SJCRH30 (cell line): ENCODE measurements at places on chromosomes 12 and 14. TPM values are rescaled to one million over a fixed set of nuclear protein-coding genes. Genes with fewer than 3 reads are reported as not detected.

KRT5 gene
- not detected in 2 replicates for total RNA-seq

SLCO1C1 gene
- 0.14 and 0.18 TPM in 2 replicates for total RNA-seq

KRT80 gene
- total RNA-seq, result 45.7 and 49.0 TPM in 2 replicates

GRCh38 chr14:92733007-92733406, 15.4 kb downstream of the LGMN start:
- no peaks in the 10 kb centered on the region for H3K27me3 ChIP-seq
- peaks cover 2% of the 10 kb centered on the region; the same call in 1 of the 2 replicates for H3K36me3 ChIP-seq
- H3K27ac ChIP-seq, result no peak overlapping the region
- no peak for DNase-seq
- no peak overlapping the region for H3K4me3 ChIP-seq

GRCh38 chr14:77682158-77682553, 25.7 kb downstream of the ALKBH1 start:
- H3K36me3 ChIP-seq, result peaks cover 6% of the 10 kb centered on the region
- no peak overlapping the region for H3K27ac ChIP-seq
- no peak for DNase-seq
- no peaks in the 10 kb centered on the region for H3K27me3 ChIP-seq
- peaks cover 6% of the 10 kb centered on the region; the same call in 1 of the 2 replicates for H3K4me1 ChIP-seq

DNA sequence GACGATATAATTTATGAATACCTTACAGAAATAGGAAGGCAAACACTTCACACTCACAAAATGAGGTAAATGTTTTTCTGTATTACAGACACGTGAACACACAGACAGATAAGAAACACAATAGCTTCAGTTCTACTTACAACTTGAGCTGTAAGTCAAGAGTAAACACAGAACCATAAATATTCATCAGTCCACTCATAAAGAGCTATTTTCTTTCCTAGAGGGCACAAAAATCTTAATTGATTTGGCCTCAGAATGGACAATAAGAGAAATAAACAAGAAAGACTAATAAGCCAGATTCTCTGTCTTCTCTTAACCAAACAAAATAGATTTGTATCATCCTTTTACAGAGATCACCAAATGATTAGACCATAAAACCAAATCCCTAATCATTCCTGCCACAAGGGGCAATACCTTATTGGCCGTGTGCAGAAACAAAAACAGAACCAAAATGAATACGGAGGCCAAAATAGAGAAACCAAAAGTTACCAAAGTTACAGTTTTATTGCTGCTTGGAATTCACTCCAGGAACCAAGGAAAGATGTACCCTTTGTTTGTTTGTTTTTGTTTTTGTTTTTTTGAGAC, 38.1 kb upstream of the GARIN2 start:
- H3K4me1 ChIP-seq, result no peaks in the 10 kb centered on the region
- 0 out of 2 replicates have a peak, but pooled peaks cover 3% of the 10 kb centered on the region for H3K36me3 ChIP-seq
- H3K4me3 ChIP-seq, result no peak overlapping the region
- no peak for DNase-seq
- no peak overlapping the region for H3K27ac ChIP-seq
- H3K27me3 ChIP-seq, result no peaks in the 10 kb centered on the region
